ENCODE measurements at places on chromosomes 12 and 14.

- no peak for DNase-seq
Observed at GRCh38 chr12:57519796-57520052, 590 bp downstream of the DDIT3 start.

DNA sequence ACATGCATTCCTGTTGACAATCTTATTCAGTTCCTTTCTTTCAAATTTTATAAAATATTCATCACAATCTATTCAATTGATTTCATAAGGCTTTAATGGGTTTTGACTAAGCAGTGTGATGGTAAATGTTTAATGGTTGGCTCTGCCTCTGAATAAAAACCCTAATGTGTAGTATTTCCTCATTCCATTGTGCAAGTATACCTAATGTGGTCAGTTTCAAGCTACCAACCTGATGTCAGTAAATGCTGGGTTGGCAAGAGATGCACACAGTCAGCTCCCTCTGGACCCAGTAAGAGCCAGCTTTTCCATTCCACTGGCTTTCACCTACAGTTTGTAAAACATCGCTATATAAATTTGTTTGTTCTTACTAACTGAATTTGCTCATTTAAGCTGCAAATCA lies 53.9 kb downstream of the METTL25 start:
- no peak for DNase-seq

GRCh38 chr14:90204516-90204915 lies 51.8 kb upstream of the PSMC1 start:
- no peak for DNase-seq

GRCh38 chr12:49091836-49092085 lies 2.8 kb downstream of the DHH start:
- DNase-seq = no peak
